ENCODE measurements at places on chromosomes 5 and 9. TPM values are rescaled to one million over a fixed set of nuclear protein-coding genes. Genes with fewer than 3 reads are reported as not detected.

NFIL3 gene
- 3.4 TPM for total RNA-seq

RAB3C gene
- 0.20 TPM for total RNA-seq

DNA sequence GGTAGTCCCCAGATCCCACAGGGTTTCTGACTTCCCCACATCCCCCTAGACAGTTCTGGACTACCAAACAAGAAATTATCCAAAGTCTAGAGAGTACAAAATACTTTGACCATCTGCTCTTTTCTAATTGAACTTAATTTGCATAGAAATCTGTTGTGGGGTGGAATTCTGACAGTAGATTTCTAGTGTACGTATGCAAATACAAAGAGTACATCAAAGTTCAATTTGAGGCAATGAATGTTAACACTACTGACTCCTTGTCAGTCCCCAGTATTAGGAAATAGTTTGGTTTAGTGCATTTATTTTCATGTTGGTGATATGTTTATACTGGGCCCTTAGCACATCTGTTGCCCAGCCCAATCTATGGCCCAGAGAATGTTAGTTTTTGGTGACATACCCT is 292.6 kb downstream of the CETN3 start:
- no peak overlapping the region for H3K27ac ChIP-seq
- H3K27me3 ChIP-seq = no peaks in the 10 kb centered on the region
- no peaks in the 10 kb centered on the region for H3K4me1 ChIP-seq

DNA sequence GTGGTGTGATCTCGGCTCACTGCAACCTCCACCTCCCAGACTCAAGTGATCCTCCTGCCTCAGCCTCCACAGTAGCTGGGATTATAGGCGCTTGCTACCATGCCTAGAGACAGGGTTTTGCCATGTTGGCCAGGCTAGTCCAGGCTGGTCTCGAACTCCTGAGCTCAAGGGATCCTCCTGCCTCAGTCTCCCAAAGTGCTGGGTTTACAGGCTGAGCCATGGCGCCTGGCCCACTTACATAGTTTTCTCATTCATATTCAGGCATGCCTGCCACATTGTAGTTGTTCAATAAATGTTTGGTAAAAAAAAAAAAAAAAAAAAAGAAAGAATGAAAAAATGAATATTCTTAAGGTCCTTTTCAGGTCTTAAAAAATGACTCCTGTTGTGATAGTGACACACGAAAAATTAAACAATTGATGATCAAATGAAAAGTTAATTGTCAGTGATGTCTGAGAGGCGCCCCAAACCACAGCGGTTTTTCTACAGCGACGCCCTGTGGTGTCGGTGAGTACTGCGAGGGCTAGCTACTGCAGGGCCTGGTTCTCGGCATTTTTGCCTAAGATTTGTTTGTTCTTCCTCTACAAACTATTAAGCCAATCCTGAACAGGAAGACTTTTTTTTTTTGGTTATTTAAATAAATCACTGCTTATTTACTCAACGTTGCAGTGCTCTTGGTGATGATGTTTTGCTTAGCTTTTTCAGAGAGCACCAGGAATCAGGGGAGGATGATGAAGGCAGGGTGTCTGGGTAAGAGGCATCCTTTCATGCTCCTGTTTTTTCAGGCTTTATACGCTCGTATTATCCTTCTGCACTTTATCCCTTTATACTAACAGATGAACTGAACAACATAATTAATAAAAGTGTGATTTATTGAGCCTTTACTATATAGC is 67.0 kb upstream of the DPYSL3 start:
- DNase-seq = no peak
- no peak overlapping the region for H3K27ac ChIP-seq
- H3K4me3 ChIP-seq = no peak overlapping the region
- H3K4me1 ChIP-seq = no peaks in the 10 kb centered on the region

FBXO38 gene
- total RNA-seq = 124 TPM

LCN1 gene
- total RNA-seq = not detected

DNA sequence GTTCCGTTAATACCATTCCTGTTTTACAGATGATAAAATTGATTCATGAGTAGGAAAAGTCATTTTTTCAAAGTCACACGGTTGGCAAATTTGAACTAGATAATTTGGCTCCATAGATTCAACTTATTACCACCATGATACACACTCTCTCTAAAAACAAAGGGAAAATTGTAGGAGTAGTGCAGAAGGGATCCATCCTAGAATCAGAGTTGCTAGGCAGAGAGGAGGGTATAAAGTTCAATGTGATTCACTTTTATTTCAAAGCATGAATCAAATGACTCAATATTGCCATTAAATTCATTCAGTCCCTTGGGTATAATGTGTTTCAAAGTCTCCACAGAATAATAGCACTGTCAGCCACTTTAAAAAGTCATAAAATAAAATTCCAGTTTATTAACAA is 747.2 kb upstream of the ACO1 start:
- H3K4me1 ChIP-seq = no peaks in the 10 kb centered on the region
- no peaks in the 10 kb centered on the region for H3K36me3 ChIP-seq
- no peaks in the 10 kb centered on the region for H3K27me3 ChIP-seq
- DNase-seq = no peak
- no peak overlapping the region for H3K4me3 ChIP-seq

DNA sequence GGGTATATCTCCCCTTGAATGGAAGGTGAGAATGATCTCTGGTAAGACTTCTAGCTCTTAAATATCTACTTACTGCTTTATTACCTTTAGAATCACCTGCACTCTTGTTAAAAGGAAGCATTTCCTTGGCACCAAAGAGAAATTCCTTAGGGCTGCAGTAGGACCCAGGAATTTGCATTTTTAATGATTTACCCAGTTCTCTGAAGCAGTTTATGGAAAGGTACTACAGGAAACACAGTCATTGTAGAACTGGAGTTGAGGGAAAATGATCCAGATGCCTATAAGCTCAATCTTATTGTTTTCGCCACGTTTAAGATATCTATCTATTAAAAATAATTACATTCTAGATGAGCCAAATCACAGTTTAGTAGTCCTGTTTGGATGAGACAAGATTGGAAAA is 9.5 kb upstream of the C9 start:
- H3K4me1 ChIP-seq = no peaks in the 10 kb centered on the region
- no peak for DNase-seq
- no peak overlapping the region for H3K4me3 ChIP-seq
- H3K27ac ChIP-seq = no peak overlapping the region

- H3K4me3 ChIP-seq = peak overlapping the region; percentile 94
- H3K4me1 ChIP-seq = peaks cover 53% of the 10 kb centered on the region
- no peaks in the 10 kb centered on the region for H3K27me3 ChIP-seq
- peak; percentile 86 for DNase-seq
- peak overlapping the region; percentile 96 for H3K27ac ChIP-seq
- no peaks in the 10 kb centered on the region for H3K36me3 ChIP-seq
Measured at GRCh38 chr5:36876965-36877666, 547 bp downstream of the NIPBL start.

DNA sequence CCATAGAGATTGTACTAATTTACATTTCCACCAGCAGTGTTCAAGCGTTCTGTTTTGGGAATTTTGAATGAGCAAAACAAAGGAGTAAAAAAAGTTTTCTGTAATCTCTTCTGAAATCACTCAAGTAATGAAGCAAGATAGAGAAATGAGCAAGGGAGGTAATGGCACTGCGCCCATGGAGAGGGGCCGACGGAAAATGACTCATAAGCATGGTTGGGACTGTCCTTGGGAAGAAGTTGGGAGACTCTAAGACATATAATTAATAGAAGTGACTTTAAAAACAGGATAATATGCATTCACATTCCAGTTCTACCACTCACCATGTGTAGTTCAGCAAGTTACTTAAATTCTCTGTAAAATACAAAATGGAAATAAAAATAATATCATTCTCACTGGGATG is 62.5 kb upstream of the C5orf46 start:
- no peaks in the 10 kb centered on the region for H3K27me3 ChIP-seq
- H3K4me1 ChIP-seq = no peaks in the 10 kb centered on the region
- no peak overlapping the region for H3K4me3 ChIP-seq
- no peak for DNase-seq
- H3K27ac ChIP-seq = no peak overlapping the region

GRCh38 chr5:40799258-40799657 is 1.1 kb upstream of the PRKAA1 start:
- DNase-seq = no peak
- peaks cover 23% of the 10 kb centered on the region for H3K4me1 ChIP-seq
- H3K36me3 ChIP-seq = peaks cover 1% of the 10 kb centered on the region
- H3K27ac ChIP-seq = peak overlapping the region; percentile 94
- H3K4me3 ChIP-seq = peak overlapping the region; percentile 82

DNA sequence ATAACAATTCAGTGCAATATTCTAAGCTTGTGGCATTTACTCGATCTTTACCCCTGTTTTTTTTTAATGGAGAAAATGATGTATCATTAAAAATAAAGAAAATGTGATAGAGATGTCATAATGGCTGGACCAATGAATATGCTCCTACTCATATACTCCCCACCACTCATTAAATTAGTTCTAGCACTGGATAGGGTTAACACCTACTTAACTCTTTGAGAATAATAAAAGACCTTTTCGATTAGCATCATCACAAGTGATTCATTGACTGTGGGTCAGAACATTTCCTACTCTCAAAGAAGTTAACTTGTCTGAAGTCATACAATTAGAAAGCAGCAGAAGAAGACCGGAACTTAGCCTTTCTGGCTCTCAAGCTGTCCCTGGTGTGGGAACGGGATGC is 31.6 kb upstream of the RANBP6 start:
- no peaks in the 10 kb centered on the region for H3K36me3 ChIP-seq
- no peak overlapping the region for H3K27ac ChIP-seq

DNA sequence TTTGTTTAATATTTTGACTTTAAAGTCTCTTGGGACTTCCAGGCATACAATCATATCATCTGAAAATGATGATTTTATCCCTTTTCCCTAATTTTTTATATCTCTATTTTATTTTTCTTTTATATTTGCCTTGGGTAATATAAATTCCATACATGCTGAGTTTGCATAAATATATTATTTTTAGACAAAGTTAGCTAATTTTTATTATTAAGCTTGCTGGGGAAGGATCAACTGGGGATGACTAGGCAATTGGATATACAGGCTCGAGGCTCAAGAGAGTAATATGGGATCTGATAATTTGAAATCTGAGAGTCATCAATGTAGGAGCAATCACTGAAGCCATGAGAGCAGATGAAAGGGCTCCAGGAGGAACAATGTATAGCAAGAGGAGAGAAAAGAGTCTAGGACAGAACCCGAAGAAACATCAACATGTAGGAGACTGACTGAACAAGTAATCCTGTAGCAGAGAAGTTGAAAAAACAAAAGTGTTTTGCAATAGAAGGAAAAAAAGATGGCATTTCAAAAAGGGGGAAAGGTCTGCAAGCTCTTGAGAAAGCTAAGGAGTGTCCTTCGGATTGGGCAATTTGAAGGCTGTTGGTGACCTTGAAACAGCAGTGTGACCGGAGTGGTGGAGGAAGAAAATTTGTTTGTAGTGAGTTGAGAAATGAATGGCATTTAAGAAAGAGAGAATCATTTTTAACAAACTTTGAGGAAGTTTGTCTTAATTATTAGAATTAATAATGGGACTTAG is 17.0 kb upstream of the RHOBTB3 start:
- H3K36me3 ChIP-seq = no peaks in the 10 kb centered on the region
- H3K4me1 ChIP-seq = peaks cover 13% of the 10 kb centered on the region
- H3K27me3 ChIP-seq = no peaks in the 10 kb centered on the region

MELK gene
- not detected for total RNA-seq

- H3K4me3 ChIP-seq = no peak overlapping the region
- DNase-seq = no peak
- no peaks in the 10 kb centered on the region for H3K27me3 ChIP-seq
- H3K4me1 ChIP-seq = no peaks in the 10 kb centered on the region
- H3K36me3 ChIP-seq = no peaks in the 10 kb centered on the region
- no peak overlapping the region for H3K27ac ChIP-seq
Measured at GRCh38 chr9:1018121-1018520, 32.0 kb upstream of the DMRT2 start.

CHD1 gene
- total RNA-seq = 96.1 TPM

GRCh38 chr5:81244451-81244850 is 11.3 kb downstream of the CKMT2 start:
- no peak overlapping the region for H3K4me3 ChIP-seq
- H3K27me3 ChIP-seq = no peaks in the 10 kb centered on the region
- DNase-seq = no peak
- no peaks in the 10 kb centered on the region for H3K4me1 ChIP-seq

DNA sequence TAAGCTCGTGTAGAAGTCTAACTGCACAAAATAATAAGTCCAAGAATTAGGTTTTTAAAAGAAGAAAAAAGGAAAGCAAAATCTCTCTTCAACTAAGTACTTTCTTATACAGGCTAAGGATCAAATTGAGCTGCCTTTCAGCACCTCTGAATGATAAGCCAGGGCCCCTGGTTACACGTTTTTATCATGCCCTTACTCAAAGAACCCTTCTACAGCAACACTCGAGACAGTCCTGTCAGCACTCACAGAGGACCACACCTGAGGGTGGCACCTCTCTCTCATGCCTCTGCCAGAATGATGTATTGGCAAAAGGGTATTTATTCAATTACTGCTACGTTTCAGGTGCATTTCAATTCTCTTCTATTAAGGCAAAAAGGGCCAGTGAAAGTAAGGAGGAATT is 150.5 kb downstream of the BNC2 start:
- no peak overlapping the region for H3K4me3 ChIP-seq
- no peaks in the 10 kb centered on the region for H3K27me3 ChIP-seq
- no peak for DNase-seq
- H3K27ac ChIP-seq = no peak overlapping the region
- H3K4me1 ChIP-seq = no peaks in the 10 kb centered on the region
- no peaks in the 10 kb centered on the region for H3K36me3 ChIP-seq

HAUS6 gene
- 13.5 TPM for total RNA-seq

ADCY2 gene
- not detected for total RNA-seq

F2RL2 gene
- total RNA-seq = not detected

DNA sequence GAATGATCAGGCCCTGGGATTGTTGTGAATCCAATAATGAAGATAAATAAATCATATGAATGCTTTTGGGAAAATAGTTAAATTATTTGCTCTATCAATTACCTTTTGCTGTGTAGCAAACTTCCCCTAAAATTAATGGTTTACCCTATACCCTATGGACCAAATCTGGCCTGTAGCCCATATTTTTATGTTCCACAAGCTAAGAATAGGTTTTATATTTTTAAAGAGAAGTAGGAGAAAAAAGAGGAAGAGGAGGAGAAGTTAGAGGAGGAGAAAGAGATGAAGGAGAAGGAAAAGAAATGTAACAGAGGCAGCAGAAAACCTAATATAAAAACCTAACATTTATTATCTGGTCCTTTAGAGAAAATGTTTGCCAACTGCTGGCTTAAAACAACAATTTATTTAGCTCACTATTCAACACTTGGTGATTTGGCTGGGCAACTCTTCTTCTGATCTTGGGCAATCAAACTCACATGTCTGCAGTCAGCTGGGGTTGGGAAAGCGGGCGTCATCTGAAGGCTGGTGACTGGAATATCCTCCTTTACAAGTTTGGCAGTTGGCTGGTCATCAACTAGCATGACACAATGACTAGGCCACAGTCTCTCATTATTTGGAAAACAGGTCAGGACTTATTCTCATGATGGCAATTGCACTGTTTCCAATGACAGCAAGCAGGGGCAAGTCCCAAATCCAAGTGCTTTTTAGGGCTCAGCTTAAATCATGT is 522.9 kb downstream of the RASEF start:
- H3K36me3 ChIP-seq = no peaks in the 10 kb centered on the region
- no peaks in the 10 kb centered on the region for H3K4me1 ChIP-seq
- DNase-seq = no peak
- no peak overlapping the region for H3K4me3 ChIP-seq

APBA1 gene
- 0.34 TPM for total RNA-seq

- no peak overlapping the region for H3K27ac ChIP-seq
- no peaks in the 10 kb centered on the region for H3K4me1 ChIP-seq
- no peak for DNase-seq
- H3K36me3 ChIP-seq = peaks cover 21% of the 10 kb centered on the region
Measured at GRCh38 chr5:95891499-95891898, 69.0 kb upstream of the GLRX start.

LCN10 gene
- 70.7 TPM for total RNA-seq

BNC2 gene
- not detected for total RNA-seq

All from B cell (primary cell).